ENCODE measurements at places on chromosomes 13 and 19.

- DNase-seq: no peak
Measured at GRCh38 chr13:81714513-81714912, 1373.6 kb upstream of the SPRY2 start.

- no peak for DNase-seq
Measured at GRCh38 chr13:48571126-48571913, 38.4 kb upstream of the RCBTB2 start.

GRCh38 chr13:103140001-103140671 is 73.9 kb upstream of the SLC10A2 start:
- DNase-seq: no peak

- no peak for DNase-seq
Measured at GRCh38 chr19:17999684-18000479, 8.1 kb upstream of the ARRDC2 start.

- no peak for DNase-seq
Measured at GRCh38 chr19:51000981-51001380, 423 bp downstream of the KLK8 start.

DNA sequence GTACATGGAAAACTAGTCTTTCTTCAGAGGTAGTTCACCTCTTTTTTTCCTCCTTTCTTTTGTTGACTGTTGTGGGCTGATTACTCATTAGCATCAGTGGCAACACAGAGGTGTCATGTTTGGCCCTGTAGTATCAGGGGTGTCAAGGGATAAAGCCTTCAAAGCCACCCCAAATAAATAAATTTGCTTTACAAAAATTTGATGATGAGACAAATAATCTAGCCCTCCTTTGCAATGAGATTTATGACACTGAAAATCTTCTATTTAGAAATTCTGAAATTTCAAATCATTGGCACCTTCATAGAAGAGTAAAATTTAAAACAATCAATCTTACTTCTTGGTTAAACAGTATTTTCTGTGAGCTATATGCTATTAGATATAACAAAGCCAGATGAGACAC is 1.9 kb downstream of the LACC1 start:
- DNase-seq: no peak

GRCh38 chr19:6199240-6199994 is 64.0 kb downstream of the ACSBG2 start:
- peak; percentile 100 for DNase-seq

DNA sequence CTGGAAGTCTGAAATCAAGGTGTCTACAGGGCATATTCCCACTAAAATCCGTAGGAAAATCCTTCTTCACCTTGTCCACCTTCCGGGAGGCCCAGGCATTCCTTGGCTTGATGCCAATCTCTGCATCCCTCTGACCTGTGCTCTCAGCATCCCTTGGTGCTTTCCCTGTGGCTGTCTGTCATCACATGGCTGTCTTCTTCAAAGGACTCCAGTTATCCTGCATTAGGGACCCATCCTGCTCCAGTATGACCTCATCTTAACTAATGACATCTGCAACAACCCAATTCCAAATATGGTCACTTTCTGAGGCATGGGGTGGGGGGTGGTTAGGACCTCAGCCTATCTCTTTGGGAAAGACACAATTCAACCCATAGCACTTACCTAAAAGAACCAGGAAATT is 423.8 kb downstream of the IRS2 start:
- DNase-seq: no peak

- no peak for DNase-seq
Measured at GRCh38 chr19:58355908-58356765, 2.8 kb upstream of the A1BG start.

DNA sequence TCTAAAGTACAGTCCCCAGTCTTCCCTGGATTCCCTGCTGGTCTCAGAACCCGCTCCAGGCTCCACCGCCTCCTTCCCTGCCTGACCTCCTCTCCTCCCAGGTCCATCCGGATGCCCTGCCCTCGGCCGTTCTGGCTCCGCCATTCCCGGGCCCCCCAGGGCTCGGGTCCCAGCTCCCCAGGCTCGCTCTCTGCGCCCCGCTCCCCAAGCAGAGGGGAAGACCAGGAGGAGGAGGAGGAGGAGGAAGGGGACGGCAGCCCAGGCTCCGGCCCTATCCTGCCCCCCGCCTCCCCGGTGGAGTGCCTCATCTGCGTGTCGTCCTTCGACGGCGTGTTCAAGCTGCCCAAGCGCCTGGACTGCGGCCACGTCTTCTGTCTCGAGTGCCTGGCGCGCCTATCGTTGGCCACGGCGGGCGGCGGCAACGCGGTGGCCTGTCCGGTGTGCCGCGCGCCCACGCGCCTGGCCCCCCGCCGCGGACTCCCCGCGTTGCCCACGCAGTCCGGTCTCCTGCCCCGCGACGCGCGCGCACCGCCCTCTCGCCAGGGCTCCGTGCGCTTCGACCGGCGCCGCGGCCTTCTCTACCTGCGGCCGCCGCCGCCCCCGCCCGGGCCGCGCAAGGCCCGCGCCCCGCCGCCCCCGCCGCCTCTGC is 647 bp downstream of the RNF225 start:
- DNase-seq: no peak

DNA sequence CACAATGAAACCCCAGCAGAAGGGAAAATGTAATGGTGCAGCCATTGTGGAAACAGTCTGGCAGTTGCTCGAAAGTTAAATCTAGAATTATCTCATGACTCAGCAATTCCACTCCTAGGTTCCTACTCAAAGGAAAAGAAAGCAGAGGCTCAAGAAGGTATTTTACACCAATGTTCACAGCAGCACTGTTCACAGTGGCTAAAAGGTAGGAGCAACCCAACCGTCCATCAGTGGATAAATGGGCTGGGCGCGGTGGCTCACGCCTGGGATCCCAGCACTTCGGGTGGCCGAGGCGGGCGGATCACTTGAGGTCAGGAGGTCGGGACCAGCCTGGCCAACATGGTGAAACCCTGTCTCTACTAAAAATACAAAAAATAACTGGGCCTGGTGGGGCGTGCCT is 25.9 kb downstream of the ZFR2 start:
- no peak for DNase-seq

DNA sequence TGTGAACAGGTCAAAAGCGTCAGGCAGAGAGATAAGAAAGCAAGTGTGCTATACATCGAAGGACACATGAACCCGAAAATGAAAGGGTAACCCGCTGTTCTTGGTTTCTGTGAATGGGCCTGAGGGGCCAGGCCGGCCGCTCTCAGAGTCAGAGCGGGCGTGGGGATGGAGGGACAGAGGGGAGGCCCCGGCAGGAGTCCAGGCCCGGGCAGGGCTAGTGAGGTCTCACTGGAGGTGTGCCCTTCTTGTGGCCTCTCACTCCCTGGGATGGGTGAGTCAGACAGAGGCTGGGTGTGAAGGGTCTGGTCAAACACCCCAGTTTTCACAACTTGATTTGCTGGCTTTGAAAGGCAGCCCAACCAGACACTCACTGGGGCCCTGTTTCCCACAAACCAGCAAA is 17.4 kb upstream of the NDUFS7 start:
- DNase-seq: no peak

DNA sequence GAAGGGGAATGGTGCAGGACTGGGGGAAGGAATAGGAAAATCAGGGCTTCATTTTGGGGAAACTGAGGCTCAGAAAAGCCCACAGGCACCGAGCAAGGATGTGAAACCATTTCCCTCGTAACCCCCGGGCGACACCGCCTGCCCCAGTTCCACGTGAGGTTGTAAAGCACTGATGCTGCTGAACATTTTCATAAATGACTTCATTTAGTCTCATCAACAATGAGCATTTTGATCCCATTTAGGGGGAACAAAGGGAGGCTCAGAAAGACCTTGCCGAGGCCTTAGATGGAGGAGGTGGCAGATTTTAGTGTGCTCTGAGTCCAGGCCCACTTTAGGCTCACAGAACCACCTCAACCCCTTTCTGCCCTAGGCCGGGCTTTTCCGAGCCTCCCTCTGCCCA is 20.5 kb upstream of the FBXO27 start:
- DNase-seq: no peak

DNA sequence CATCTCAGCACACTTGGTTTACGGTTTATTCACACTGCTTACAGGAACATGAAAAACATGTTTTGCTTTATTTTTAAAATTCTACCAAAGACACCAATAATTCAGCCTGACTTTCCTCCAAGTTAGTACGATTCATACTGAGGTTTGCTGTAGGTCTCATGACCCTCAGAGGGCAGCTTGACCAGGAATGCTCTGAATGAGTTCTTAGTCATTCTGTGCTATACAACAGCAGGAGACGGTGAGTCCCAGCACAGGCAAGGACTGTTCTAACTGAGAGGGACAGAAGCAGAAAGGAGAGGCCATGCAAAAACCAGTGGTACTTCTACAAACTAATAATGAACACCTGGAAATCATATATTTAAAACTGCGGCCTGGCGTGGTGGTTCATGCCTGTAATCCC is 6.4 kb downstream of the GRTP1 start:
- DNase-seq: no peak

- DNase-seq: no peak
Measured at GRCh38 chr13:85661675-85662074, 137.5 kb downstream of the SLITRK6 start.

DNA sequence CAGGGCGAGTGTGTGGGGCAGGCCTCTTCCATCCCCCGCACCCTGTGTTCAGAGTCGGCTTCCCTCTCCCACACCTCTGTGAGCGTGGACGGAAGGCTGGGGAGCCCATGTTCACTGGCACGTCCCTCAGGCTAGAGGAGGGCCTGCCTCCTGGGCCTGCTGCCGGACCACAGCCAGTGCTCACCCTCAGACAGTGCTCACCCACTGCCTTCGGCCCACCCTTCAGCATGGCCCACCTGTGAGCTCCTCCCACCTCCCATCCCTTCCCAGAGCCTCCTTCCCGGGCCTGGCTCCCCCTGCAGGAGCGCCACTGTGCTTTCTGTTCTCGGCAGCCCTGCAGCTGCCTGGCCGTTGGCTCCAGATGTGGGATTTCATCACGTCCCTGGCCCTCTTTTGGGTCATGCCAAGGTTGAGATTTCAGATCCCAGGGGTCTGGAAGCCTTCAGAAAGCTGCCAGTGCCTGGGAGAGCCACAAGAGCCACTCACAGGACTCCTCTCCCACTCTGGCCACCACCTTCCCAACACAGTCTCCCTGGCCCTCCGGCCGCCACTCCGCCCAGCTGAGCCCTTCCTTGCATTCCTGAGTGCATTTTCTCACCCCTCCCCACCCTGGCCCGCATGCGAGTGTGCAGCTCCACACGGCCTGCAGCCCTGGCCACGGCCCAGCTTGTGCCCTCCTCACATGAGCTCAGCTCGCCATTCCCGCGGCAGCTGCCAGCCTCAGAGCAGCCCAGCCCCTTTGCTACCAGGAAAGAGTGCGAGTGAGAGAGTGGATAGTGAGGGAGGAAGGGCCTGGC is 25.3 kb downstream of the CAPN12 start:
- no peak for DNase-seq

- DNase-seq: no peak
Measured at GRCh38 chr13:33582121-33582520, 235.8 kb upstream of the RFC3 start.

DNA sequence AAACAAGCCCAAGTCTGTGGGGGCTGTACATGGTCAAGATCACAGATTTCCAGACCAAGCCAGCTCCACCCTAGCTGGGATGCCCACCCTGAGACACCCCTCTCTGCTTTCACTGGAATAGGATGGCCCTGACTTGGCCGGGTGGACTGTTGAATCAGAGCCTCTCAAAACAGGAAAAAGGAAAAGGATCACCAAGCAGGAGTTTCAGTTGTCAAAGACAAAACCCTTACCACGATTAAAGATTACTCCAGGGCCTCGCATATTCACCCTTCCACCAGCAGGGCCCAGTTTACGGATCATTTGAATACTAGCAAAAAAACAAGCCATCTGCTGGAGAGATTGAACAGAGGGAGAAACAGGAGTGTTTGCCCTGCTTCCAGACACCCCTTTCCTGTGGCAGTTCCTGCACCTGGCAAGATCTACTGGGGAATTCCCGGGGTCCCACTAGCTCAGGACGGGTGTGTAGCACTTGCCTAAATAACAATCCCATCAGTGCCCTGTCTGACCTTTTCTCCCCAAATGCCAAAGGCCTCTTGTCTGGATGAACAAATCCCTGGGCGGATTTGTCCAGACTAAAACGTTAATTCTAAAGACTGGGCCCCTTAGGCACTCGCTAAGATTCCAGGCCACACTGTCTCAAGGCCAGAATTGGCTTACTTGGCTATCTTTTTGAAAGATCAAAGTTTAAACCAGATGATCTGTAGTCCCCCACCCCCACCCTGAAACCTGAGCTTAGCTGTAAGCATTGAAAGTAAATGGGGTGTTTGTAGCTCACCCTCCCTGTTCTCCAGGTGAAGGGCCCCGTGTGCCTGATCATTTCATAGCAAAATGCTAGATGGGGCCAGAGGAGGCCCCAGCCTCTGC is 38.4 kb downstream of the ACTN4 start:
- DNase-seq: no peak

GRCh38 chr13:110914081-110914330 is 863 bp downstream of the ANKRD10 start:
- DNase-seq: no peak

DNA sequence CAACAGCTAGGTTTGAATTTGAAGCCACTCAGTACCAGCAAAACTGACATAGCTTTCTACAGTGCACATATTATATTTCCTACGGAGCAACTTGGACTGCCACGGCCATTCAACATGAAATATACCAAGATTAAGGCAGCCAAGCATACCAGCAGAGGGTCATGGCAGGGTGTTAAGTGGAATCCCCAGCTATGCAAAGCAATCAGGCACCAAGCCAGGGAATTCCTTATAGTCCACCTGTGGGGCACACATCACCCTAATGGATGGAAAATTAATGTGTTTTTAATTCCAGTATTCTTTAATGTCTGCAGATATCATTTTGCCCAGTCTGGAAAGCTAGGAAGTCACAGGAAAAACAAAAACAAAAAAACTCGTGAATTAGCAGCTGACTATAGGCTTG is 1190.3 kb downstream of the EFNB2 start:
- DNase-seq: no peak

GRCh38 chr13:48094404-48094780 is 512 bp downstream of the MED4 start:
- no peak for DNase-seq

DNA sequence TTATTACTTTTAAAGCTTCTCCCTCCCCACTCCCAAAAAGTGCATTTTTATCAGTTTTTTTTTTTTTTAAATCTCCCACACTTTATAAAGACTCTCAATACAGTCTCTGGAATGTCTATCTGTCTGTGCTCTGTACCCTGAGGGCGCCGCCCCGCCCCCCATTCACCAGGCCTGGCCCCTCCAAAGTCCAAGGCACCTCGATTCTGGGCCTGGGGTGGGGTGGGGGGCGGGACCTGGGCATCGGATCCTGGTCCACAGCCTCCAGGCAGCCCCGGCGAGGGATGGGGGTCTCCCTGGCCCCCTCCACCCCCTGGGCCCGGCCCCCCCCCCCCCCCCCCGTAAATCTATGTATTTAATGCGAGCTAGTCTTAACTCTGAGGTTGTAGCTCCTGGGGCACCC is 23.3 kb downstream of the ZBTB7A start:
- no peak for DNase-seq

DNA sequence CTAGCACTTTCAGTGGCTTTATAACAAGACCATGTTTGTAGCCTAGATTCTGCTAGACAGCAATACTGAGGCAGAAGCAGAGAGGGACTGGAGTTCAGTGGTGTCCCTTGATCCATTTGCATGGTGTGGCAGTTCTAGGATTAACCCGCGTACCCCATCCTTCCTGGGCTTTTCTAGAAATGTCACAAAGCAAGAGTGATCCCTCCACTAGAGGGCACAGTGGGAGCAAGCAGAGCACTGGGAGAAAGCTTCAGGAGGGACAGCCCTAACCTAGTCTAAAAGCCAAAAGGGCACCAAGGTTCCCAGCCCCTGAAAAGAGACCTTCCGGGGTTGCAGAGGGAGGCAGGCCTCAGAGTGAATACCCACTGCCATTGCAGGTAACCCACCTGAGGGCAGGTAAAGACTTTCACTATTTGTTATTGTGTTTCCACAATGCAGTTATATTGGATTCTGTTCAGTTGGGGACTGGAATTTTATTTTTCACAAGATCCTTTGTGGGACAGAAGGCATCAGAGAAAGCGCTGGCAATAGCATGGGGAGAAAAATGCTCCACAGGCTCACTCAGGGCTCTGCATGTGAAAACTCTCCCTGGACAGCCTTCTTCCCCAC is 170.6 kb downstream of the FLT1 start:
- DNase-seq: no peak

All from activated gamma-delta T cell (primary cell).